ENCODE measurements at places on chromosomes 4 and X.
A peak's percentile ranks its signal among the peaks of the same experiment; 100 is the strongest.

DNA sequence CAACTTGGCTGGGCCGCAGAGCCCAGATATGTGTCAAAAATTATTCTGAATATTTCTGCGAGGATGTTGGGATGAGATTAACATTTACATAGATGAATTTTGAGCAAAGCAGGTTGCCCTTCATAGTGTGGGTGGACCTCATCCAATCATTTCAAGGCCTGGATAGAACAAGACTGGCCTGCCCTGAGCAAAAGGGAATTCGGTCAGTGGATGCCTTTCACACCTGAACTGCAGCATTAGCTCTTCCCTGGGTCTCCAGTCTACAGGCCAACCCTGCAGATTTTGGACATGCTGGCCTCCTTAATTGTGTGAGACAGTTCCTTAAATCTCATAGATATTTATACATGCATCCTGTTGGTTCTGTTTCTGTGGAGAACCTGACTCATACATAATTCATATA, 32.4 kb upstream of the SLC10A4 start:
- no peak for DNase-seq

DNA sequence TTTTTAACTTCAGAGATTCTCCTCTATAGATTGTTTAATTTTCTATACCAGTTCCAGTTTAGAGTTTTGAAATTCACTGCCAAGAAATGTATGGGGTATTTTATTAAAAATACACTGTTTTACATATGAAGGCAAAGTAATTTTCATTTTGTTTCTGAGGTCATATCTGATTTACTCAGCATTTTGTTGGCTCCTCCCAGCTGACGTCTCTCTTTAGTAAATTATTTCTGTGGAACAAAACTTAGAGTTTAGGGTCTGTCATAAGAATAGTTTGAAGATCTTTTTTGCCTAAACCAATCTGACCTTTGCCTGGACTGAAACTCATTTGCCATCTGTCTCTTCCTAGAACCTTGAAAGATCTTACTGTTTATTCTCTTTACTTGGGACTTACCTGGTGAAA, 16.9 kb downstream of the FNIP2 start:
- DNase-seq = no peak

DNA sequence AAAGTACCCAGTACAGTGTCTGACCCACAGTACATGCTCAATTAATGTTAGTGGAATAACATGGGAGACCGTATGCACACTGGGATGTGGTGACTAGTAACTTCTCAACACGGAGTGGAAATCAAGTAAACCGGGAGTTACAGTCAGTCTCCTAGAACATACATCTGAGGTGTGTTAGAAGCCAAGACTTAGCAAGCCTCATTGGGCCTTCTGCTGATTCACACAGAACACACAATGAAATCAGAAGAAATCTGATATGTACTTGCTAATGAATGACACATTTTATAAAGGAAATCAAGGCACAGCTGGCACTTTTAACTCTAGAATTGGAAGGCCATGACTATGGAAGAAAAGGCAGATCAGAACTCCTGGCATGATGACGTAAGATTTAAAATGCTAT, 13.0 kb downstream of the TRAPPC2 start:
- no peak for DNase-seq

GRCh38 chrX:46577221-46578005, 3.8 kb downstream of the CHST7 start:
- DNase-seq = no peak

GRCh38 chrX:49829016-49829415, at the start of gene PAGE4:
Gene PAGE4, plus strand, starts transcription at chrX:49829303. Its CDS starts 1,126 bp downstream, at chrX:49830429.
- DNase-seq = no peak

- peak; percentile 18 for DNase-seq
These were observed 18.0 kb upstream of the CYP2U1 start for GRCh38 chr4:107913283-107913899.

DNA sequence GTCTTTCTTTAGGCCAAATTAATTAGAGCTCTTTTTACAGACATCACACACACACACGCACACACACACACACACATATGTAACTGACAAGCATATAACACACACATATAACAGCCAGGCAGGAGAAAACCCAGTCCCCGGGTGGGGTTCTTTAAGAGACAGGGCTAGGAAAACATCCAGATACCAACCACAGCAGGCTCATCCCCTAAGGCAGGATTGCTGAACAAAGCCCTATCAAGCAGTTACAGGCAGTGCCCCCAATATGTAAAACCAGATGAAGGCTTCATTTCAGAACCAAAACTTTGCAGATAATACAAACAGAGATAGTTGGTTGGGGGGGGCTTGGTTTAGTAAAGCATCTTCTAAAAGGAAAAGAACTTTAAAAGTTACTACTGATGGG, 18.0 kb upstream of the FAM47E start:
- no peak for DNase-seq

DNA sequence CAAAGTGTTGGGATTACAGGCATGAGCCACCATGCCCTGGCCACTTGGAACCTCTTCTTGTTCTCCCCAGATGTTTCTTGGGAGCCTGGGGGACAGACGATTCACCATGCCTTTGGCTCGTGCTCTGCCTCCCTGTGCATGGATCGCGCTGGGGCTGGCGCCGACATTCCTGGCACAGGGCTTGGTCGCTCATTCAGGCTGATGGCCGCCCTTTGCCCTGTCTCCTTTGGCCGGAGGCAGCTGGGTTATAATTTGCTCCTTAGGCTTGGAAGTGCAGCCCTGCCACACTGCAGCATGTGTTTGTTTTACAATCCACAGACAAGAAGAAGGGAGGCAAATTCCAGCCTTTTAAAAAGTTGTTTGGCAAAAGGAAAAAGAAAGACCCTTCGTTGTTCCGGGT, 115.3 kb downstream of the AASDH start:
- DNase-seq = no peak

DNA sequence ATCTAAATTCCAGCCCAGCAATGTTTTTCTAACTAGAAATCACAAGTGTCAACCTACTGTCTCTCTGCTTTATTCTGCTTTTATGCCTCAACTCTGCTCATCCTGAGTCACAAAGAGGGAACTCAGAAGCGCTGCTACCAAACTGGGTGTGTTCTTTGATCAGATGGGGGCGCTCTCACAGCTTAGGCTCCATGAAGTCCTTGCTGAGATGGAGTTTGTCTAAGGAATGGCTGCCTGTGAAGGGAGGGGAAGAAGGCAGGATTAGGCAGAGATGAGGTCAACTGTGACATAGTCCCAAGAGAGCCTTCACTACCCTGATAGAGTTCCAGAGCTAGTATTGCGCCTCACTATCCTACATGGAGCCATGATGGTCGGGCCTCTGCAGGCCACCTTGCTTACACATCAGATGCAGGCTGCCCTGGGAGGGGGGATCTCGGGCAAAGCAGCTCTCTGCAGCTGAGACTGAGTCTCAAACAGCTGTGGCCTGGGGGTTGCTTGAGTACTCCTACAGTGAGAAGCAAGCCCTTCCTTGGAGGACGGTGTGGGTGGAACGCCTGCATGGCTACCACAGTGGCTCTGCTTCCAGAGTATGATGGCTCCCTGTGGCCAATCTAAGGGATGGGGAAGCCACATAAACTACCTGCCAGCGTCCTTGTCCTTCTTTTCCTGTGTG, 219.9 kb downstream of the CCNG2 start:
- DNase-seq = no peak

DNA sequence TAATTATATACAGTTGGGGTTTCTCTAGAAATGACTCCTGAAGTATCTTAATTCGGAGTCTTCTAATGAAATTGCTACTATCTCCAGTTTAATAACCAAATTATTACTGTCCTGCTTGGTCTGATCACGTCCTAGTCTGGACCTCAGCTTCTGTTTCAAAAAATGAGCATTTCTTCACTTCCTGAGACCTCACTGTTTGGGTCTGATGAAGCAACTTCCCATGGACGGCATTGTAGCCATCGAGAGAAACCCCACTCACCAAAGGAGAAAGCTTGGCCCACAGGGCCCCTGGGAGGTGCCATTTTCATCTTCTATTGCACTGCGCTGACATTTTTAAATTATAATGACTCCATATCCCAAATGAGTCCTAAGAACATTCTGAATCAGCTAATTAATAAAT, 178.0 kb downstream of the MGST2 start:
- DNase-seq = no peak

GRCh38 chr4:40858962-40859361, 109.2 kb downstream of the NSUN7 start:
- no peak for DNase-seq

DNA sequence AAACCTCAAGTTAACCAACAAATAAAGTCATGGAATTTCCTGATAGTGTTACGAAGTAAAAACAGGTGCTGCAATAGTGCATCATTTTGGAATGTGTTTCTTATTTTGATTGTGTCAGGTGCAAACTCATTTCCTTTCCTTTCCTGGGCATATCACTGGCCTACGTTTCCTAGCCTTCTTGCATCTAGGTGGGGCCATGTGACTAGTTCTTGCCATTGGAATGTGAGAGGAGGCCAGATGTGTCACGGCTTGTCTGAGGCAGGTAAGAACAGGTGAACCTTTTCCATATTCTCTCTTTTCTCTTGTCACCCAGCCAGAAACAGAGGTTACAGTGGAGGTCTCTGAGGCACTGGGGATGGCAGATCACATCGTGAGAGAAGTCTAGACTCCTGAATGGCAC, 868.0 kb downstream of the RPA4 start:
- no peak for DNase-seq

DNA sequence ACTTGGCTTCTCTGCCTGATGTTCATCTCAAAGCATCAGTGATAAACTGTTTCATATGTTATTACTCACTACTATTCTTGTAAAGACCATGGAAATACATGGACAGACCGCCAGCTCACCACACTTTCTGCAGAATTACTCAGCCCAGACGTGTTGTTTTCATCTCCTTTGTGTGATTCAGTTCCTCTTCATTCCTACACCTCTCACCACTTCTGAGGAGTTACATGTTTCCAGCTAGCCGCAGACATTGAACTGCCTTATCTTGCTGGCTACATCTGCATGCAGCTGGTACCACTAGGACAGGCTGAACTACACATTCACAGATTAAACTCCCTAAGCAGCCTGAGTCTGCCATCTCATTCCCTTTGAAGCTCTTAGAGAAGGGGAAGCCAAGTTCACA, 443.2 kb upstream of the FGF16 start:
- no peak for DNase-seq

DNA sequence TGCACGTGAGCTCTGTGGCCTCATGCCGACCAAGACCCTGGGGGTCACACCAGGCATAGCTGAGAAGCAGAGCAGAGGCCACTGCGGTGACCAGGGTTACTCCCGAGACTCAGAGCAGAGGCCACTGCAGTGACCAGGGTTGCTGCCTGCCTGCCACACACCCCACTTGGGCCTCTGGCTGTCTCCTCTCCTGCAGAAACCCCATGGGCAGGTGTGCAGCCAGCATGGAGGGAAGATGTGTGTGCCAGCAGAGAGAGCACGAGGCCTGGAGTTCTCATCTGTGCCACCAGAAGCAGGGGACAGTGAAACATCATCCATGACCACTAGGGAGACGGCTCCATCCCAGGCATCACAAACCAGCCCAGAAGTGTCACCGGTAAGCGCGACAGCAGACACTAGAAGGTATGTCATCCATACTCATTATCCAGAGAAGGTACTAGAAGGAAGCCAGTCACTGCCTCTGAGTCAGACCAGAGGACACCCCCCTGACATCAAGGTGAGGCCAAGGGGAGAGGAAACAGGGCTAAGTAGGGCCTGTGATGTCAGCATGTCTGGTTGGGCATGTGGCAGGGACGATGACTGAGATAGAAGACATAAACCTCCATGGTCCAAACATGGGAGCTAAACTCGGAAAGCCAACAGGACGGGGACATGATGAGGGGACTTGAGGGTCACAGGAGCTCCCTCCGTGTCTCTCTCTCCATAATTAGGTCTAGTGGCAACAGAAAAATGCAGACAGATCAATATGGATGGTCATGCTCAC, 24.2 kb upstream of the SPON2 start:
- no peak for DNase-seq

DNA sequence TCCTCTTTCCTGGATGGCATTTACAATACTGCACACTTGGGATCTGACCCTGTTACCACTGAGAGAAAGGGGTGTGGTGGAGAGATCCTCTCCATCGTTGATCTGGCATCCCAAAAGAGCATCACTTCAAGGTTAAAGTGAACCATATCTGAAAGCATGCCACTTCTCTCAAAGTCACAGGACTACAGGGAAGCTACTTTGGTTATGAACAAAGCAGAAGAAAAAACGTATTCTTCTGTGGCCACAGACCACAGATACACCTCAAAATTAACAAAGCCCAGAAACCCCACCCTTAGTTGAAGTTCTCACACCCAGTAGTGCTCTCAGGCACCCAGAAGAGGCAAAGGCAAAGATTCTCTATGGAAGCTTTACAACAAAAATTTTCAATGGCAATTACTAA, 108.3 kb downstream of the JADE1 start:
- DNase-seq = peak; percentile 28

DNA sequence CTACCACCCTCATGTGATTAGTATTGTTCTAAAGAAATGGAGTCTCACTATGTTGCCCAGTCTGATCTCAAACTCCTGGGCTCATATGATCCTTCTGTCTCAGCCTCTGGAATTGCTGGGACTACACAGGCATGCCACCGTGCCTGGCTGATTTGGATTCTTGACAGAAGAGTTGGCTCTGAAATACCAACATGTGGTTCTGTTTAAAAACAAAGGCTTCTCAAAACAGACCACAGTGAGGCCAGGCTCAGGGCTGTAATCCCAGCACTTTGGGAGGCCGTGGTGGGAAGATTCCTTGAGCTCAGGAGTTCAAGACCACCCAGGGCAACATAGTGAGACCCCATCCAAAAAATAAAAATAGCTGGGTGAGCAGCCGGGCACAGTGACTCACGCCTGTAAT, 126.7 kb downstream of the DHRSX start:
- no peak for DNase-seq

GRCh38 chr4:8916351-8916885, 44.8 kb upstream of the HMX1 start:
- no peak for DNase-seq

DNA sequence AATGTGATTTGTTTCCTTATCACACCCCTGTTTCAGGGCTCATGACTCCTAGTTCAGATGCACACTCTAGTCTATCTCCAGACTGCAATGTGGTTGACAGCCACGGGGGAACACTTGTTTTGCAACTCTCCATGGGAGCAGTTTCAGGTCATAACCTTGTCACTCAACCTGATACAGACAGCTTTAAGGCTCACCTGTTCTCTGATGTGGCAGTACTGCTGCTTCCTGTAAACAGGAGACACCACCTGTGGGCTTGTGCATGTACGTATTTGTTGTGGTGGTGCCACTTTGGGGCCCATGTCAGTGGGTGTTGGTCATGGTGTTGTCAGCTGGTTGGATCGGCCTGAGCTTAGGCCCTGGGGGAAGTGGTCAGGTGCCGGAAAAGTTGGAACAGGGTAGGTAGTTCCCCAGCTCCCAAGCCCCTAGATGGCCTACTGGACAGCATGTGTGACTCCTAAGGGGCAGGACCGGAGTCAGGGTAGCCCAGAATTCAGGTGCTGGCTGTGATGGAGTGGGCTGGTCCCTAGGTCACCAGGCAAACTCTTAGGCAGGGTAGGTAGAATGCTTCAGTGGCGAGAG, 46.2 kb downstream of the FAM9B start:
- peak; percentile 39 for DNase-seq

DNA sequence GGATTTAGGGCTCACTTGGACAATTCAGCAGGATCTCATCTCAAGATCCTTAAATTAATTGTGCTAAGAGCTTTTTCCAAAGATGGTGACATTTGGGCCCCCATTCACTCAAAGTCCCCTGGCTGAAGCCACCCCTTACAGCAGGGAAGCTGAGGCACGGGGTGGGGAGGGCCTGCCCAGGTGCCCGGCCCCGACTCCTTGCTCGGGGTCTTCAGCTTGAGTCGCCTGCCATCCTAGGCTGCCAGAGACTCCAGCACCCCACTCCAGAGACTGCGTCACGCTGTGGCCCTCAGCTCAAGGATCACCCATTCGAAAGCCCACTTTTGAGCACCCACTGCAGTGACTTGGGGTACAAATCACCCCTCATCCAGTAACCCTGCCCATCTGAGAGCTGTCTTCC, 39.2 kb upstream of the GPR78 start:
- DNase-seq = no peak

All from CD4-positive, alpha-beta T cell treated with Interferon alpha-2 for 1 hour (primary cell).